ENCODE measurements at places on chromosomes 16 and 17.

GRCh38 chr16:3646348-3646920 lies 8.1 kb upstream of the DNASE1 start:
- no peak for DNase-seq

DNA sequence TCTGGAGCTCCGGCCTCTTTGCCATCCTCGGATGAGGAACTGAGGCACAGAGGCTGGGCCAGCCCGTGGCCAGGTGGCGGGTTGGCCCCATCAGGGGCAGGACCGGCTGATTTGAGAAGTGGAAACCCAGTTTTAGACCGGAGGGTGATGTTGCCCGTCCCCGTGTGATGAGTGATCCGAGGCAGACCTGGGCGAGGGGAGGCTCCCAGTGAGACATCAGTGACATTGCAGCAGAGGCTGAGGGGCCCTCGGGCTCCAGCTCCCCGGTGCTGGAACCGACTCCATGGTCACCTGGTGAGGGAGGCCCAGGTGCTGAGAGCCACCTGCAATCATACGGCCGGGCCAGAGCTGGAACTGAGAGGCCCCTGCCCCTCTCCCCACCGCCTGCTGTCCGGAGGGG lies 26.9 kb upstream of the CACNA1H start:
- DNase-seq: no peak

DNA sequence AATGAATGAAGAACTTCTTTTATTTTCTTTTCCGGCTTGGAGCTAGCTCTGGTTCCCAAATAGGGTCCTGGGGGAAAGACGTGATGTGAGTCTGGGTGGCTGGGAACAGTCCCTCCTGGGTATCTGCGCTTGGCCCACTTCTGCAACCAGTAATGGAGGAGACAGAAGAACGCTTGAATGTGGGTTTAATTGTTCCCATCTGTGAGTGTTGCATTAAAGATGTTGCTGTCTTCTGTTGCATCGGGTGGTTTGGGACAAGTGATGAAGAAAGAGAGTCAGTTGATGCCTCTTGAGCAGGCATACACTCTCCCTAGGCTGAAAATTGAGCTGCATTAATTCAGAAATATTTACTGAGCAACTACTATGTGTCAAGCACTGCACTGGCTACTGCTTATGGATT lies 511.1 kb downstream of the CDH13 start:
- no peak for DNase-seq

DNA sequence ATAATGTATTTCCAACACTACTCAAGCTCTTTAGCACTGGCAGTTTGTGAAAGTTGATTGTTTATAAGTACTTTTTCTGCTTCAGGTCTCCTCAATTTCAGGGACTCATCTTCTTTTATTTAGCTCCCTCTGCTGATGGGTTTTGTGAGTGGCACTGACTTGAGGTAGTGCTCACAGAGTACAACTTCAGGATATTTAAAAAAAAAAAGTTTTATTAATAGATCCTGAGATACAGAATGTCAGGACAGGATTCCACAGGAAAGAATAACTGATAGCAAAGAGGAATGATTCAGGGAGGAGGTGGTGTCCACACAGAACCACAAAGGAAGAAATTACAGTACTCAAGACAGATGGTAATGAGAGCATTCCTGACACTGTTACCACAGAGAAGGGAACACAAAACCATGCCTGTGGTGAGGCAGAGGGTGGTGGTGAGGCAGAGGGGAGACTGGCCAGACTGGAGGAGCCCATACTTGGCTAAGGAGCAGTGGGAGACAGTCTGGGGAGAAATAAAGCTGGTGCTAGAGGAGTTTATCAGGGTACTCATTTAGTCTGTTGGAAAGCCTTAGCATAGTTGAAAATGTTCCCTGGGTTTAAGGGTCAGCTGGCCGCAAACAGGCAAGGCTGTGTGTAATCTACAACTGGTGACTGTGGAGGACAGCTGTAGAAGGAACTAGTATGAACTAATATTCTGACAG lies 63.7 kb downstream of the SPAG9 start:
- no peak for DNase-seq

DNA sequence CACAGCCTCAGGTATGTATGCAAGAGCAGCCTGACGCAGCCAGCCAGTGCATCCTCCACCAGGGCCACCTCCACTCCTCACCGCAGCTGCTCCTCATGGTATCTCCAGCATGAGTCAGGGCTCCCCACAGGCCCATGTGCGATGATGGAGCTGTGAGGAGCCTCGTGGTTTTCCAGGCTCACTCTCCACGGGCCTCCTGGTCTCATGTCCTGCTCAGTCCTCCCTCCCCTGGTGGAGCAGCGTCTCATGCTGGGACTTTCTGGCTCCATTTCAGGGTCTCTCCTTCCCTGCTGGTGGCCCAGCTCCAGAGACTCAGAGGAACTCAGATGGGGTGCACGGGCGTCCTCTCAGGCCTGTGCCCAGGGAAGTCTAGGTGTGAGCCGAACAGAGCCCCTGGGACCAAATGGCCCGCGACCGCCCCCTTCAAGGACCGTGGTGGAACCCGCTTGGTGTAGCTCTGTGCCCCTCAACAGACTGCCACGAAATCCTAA lies 70.4 kb downstream of the METRNL start:
- no peak for DNase-seq

- no peak for DNase-seq
These were observed 25.0 kb downstream of the ZNF750 start for GRCh38 chr17:82814834-82815233.

DNA sequence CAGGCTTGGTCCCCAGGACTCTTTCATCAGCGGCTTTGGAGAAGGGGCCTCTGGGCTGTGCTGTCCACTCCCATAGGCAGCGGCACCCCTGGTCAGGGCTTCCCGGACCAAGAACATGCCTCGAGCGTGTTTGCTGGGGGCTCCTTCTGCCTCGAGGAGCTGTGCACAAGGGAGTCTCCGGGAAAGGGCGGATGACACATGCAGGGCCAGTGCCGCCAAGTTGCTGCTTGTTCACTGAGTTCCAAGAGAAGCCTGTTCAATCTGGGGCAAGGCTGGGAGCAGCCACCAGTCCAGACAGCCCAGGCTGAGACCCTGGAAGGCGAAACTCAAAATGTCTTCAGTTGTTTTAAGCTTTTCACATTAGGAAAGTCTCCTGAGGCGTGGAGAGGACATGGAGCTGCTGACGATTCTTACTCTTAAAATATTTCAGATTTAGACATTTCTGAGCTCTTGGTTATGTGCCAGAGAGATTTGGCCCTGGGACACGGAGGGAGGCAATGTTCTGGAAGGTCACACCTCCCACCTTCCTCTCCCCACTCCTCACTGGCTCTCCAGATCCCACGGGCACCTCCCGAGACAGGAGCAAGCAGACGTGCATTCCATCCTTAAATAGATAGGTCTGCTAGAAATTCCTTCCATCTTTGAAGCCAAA lies 84.5 kb upstream of the ZNF469 start:
- no peak for DNase-seq

DNA sequence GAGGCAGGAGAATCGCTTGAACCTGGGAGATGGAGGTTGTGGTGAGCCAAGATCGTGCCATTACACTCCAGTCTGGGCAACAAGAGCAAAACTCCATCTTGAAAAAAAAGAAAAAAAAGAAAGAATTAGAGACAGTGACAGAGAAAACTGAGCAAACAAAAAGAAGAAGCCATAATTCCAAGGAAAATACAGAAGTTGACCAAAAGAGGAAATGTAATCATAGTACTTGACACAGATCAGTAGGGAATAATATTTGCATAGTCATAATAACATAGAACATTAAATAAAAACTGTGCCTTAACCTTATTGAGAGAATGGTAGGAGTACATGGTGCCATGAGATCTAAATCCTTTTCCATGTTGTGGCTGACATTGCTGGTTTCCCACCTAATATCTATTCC lies 14.7 kb upstream of the USP31 start:
- DNase-seq: no peak

Data from stimulated activated CD4-positive, alpha-beta T cell treated with anti-CD3 and anti-CD28 coated beads, Interleukin-1b, Interleukin-23, amount 100 ng/mL, for 1 hour (primary cell).